GM19239 (cell line): ENCODE measurements at places on chromosomes 11 and 22.

DNA sequence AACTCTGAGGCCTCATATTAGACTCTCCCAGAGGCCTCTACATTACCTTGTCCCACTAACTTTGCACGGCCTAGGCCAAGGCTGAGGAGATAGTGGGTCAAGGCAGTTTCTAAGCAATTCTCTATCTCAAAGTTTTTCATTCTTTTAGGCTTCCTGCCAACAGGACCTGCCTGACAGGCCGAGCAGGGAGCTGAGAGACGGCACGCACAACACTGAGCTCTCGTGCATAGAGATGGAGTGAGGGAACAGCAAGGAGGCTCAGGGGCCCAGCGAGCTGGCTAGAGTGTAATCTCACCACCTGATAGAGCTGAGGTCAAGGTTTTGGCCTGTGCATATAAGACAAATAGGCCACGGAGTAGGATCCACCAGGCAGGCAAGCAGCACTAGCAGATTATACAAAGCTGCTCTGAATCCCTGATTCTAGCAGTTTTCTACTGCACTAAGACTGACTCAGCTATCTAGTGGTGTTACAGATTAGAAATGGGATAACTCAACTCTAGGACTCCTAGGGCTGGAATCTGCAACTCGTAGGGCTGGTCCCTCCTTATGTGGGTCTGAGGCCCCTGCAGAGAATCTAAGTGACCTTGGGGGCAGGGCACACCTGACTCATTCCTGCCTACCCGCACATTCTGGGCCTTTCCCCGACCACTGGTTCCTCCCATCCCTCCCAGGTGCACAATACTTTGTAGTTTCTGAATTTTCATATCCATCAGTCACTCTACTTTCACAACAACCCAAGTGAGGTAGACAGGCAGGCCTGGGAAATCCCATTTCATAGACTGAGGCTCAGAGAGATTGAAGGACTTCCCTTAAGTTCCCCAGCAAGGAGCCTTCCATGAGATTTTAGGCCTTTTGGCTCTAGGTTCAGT lies 1.7 kb downstream of the CYB5R2 start:
- no peak for DNase-seq

GRCh38 chr11:32052215-32052614 lies 38.7 kb upstream of the RCN1 start:
- peak; percentile 39 for DNase-seq

DNA sequence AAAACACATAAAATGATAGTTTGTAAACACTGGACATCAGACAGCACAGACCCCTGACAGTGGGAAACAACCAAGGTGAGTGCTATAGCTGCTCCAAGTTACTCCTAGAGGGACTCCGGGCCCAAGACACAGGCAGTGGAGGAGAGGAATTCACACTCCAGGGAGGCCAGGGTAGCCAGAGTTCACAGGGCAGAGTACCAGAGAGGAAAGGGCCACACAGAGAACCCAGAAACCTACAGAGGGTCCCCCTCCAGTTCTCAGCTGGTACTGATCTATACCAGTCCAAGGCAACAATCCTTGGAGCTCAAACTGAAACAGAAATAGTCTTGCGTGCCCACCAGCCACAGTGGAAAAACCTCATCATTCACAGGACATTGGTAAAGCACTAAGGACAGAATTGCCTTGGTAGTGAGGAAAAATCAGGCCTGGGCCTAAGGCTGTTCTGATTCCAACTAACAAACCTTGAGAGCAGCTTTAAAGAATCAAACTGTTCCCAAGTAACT lies 7.6 kb downstream of the VPS37C start:
- no peak for DNase-seq

DNA sequence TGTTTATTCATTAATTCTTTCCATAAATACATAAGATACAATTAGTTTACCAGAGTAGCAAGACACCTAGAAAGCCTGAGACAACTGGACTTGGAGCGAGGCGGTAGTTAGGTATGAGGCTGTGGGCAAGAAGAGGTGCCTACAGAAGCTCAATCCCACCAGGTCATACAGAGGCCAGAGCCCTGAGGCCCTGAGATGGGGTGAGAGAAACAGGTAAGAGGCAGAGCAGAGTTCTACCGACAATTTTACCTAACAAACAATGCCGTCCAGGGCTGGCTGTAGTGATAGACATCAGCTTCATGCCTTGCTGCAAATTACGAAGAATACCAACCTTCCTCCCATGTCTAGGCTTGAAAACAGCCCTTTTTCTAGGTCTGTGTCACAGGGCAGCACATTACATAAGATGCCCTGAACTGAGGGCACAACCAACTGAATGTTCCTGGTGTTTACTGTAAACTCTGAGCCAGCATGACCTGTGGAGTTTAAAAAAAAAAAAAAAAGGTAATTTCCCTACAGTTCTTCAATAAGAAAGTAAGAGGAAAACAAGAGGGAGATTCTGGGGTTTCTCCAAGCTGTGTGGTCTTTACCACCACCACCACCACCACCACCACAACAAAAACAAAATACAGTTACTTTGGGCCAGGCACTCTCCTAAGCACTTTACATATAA lies 105.8 kb downstream of the GAB2 start:
- DNase-seq, result no peak

- DNase-seq, result no peak
Observed at GRCh38 chr11:95035316-95035715, 10.3 kb downstream of the KDM4E start.

GRCh38 chr11:100930185-100930778 lies 199.3 kb downstream of the PGR start:
- no peak for DNase-seq

DNA sequence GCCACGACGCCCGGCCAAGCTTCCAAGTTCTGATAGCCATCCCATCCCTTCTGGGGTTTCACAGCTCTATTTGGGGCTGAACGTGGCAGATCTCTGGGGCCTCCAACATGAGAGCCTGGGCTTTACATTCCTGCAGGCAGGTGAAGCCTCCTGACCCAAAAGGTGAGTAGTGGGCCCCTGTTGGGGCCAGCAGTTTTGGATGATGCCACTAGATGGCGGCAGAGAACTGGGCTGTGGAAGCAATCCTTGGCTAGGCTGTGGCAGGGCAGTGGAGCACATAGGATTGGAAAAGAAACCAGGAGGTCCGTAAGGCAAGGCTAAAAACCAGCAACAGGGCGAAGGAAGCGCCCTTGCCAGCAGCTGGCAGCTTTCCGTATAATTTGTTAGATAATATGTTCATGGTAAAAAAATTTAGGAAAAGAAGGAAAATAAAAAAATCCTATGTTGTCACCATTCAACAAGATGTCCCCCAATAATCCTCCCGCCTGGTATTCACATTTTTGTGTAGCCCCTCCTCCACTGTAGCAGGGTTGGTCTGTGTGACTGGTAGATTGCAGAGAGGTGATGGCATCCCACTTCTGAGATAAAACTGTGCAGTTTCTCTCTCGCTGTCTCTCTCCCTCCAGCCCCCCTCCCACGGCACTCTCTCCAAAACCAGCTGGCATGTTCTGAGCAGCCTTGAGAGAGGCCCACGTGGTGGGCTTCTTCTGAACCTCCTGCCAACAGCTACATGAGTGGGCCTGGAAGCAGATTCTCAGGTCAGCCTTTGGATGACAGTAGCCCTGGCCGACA lies 43.6 kb upstream of the OR4B1 start:
- peak; percentile 62 for DNase-seq

DNA sequence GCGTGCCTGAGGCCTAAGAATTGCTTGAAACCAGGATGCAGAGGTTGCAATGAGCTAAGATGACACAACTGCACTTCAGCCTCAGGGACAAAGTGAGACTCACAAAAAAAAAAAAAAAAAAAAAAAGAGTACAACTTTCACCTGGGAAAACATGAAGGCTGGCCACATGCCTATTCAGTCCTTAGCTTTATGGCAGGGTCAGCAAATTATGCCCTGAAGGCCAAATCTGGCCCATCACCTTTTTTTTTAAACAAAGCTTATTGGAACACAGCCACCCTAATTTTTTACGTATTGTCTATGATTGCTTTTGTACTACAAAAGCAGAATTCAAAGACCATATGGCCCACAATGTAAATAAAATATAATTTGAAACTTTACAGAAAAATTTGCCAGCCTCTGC lies 8.2 kb downstream of the FSHB start:
- DNase-seq, result no peak

GRCh38 chr11:47415949-47416472 lies 7.6 kb downstream of the SLC39A13 start:
- no peak for DNase-seq
